Esophagus muscularis mucosa (tissue), 4 donors: ENCODE measurements at places on chromosomes 6 and 20.
A peak's percentile ranks its signal among the peaks of the same experiment; 100 is the strongest.

- H3K36me3 ChIP-seq = no peaks in the 10 kb centered on the region
- no peak overlapping the region for H3K27ac ChIP-seq
- peaks cover 9% of the 10 kb centered on the region for H3K4me1 ChIP-seq
- no peak overlapping the region for H3K4me3 ChIP-seq
- H3K27me3 ChIP-seq = no peaks in the 10 kb centered on the region
Observed at GRCh38 chr6:108739496-108740330, 108.5 kb upstream of the ARMC2 start.

DNA sequence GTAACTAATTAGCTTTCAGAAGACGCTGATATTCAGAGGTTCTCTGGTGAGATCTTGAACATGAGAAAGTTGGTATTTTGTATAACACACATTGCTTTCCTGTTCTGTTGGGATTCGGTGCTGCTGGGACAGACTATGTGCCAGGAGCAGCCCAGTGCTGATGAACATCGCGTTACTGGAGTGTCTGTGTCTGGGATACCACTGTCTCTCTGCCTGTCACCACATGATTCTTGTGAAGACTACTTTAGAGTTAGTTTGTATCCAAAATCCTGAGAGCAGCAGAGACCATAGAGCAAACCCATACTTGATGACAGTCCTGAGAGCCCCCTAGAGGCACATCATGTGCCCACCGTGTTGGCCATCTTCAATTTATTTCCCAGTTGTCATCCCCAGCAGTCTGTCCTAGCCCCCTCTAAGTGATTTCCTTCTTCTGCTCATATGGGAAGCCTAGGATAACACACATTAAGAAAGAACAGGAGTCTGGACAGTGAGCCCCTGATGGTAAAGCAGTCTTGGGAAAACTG, 41.8 kb upstream of the TINAG start:
- peaks cover 3% of the 10 kb centered on the region for H3K4me1 ChIP-seq
- H3K27ac ChIP-seq = no peak overlapping the region
- no peak overlapping the region for H3K4me3 ChIP-seq

DNA sequence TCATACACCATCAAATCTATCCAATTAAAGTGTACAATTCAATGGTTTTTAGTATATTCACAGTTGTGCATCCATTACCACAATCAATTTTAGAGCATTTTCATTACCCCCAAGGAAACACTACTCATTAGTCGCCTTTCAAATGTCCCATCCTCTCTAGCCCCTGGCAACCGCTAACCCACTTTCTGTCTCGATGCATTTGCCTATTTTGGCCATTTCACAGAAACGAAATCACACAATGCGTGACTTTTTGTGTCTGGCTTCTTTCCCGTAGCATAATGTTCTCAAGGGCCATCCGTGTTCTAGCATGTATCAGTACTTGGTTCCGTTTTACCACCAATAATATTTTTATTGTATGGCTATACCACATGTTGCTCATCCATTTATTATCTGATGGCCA, 51.7 kb downstream of the PPP1R3G start:
- H3K27me3 ChIP-seq = no peaks in the 10 kb centered on the region
- no peak for DNase-seq
- H3K27ac ChIP-seq = no peak overlapping the region
- H3K4me3 ChIP-seq = no peak overlapping the region
- no peaks in the 10 kb centered on the region for H3K36me3 ChIP-seq

DNA sequence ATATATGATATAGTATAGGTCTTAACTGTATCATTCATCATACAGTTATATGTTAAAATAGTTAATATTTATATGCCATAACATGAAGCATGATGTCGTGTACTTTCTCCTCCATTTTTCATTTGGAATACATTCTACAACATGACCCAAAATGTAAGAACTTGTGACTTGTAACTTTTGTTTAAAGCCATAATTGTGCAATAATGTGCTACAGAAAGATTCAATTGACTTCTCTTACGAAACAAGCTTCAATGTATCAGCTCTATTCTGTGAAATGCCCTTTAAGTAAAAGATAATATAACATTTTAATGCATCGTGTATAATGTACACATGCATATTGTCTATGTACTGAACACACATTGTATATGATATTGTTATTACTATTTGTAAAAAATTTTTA, 76.7 kb upstream of the FABP7 start:
- no peaks in the 10 kb centered on the region for H3K27me3 ChIP-seq
- no peak overlapping the region for H3K4me3 ChIP-seq
- H3K36me3 ChIP-seq = no peaks in the 10 kb centered on the region

DNA sequence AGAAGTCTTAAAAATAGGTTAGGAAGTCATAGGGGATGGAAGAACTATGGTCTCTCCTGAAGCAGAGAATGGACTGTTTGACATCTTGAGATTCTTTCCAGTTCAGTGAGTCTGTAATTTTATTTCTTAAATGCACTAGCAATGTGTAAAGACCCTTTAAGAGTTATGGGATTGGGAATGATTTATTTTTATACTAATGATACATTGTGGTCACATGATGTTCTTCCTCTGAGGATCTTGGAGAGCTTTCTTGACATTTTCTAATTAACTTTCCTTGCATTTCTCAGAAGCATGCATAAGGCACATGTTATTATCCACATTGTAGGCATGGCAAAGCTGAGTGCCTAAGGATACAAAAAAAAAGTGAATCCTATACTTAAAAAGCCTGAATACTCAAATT, 507.6 kb upstream of the NRSN1 start:
- H3K4me3 ChIP-seq = no peak overlapping the region
- DNase-seq = no peak
- H3K27me3 ChIP-seq = no peaks in the 10 kb centered on the region
- no peaks in the 10 kb centered on the region for H3K4me1 ChIP-seq
- no peaks in the 10 kb centered on the region for H3K36me3 ChIP-seq
- no peak overlapping the region for H3K27ac ChIP-seq

- H3K36me3 ChIP-seq = no peaks in the 10 kb centered on the region
- H3K27ac ChIP-seq = no peak overlapping the region
- H3K27me3 ChIP-seq = no peaks in the 10 kb centered on the region
- no peak overlapping the region for H3K4me3 ChIP-seq
- peak; percentile 7 for DNase-seq
- peaks cover 12% of the 10 kb centered on the region for H3K4me1 ChIP-seq
Observed at GRCh38 chr6:160789263-160790027, 87.4 kb downstream of the PLG start.

DNA sequence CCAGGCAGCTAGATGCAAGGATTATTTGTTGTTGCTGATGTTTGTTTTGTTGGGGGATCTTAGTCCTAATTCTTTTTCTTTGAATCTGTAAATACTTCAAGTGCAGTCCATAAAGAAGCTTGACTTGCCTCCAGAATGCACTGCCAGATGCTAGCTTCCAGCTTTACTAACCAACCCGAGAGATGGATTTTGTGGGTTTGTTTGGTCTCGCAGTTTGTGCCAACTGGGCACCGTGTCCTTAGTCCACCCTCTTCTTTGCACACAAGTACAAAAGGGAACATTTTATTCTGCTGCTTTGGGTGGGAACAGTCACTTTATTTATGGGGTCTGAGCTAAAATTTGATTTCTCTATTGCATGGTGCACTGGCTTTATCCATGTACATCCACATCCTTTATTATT, 212.0 kb downstream of the PLCB1 start:
- H3K36me3 ChIP-seq = no peaks in the 10 kb centered on the region
- no peak for DNase-seq
- H3K27me3 ChIP-seq = no peaks in the 10 kb centered on the region

DNA sequence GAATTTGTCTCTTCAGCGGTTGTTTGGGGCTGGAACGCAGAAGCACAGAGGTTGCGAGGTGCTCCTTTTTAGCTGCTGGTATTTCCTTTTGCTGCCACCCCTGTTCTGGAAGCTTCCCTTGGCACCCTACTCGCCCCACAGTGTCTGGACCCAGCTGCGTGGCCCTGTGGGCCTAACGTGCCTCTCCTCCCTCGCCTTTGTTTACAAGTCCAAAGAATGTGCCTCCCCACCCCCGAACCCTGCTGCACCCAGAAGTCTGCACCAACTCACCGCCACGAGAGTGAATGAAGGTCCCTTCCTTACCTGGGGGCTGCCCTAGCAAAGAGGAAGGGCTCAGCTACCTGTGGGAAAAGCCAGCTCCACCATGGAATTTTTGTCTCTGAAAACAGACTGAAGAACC, 139.7 kb upstream of the RPS6KA2 start:
- H3K27me3 ChIP-seq = no peaks in the 10 kb centered on the region
- DNase-seq = no peak
- H3K4me1 ChIP-seq = no peaks in the 10 kb centered on the region
- no peak overlapping the region for H3K27ac ChIP-seq
- no peak overlapping the region for H3K4me3 ChIP-seq

GRCh38 chr6:168841609-168842278, 400.8 kb downstream of the SMOC2 start:
- no peaks in the 10 kb centered on the region for H3K36me3 ChIP-seq
- H3K27ac ChIP-seq = no peak overlapping the region
- H3K4me3 ChIP-seq = no peak overlapping the region

DNA sequence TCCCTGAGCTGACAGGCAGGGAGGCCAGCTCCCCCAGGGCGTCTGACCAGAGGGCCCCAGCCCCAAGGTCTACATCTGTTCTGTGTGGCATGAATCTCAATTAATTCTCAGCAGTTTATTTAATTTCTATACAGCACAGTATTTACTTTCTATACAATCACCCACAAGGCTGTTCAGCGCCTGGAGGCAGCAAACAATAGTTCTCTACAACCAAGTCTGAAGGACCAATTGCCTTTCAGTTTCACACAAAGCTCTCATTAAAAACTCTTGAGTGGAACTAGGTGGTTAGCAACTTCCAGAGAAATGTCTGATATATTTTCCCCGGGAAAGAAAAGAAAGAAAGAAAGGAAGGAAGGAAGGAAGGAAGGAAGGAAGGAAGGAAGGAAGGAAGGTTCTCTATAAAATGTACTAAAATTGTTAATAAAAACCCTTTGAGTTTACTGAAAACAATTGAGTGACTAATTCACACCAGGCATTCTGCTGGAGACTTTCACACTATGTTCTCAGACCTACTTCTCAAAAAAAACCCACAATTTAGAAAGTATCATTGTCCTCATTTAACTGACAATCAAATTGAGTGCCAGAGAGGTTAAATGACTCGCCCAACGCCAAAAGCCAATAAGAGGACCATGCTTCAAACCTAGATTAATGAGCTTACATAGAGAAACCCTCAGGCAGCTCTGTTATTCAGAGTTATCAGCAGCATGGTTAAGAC, 62.5 kb downstream of the METTL24 start:
- H3K4me3 ChIP-seq = no peak overlapping the region
- H3K4me1 ChIP-seq = no peaks in the 10 kb centered on the region
- no peaks in the 10 kb centered on the region for H3K36me3 ChIP-seq
- no peak overlapping the region for H3K27ac ChIP-seq

- H3K36me3 ChIP-seq = no peaks in the 10 kb centered on the region
- H3K27ac ChIP-seq = no peak overlapping the region
- H3K27me3 ChIP-seq = no peaks in the 10 kb centered on the region
- H3K4me3 ChIP-seq = no peak overlapping the region
- DNase-seq = peak; percentile 34
Observed at GRCh38 chr20:53964067-53964466, 106.3 kb downstream of the BCAS1 start.

DNA sequence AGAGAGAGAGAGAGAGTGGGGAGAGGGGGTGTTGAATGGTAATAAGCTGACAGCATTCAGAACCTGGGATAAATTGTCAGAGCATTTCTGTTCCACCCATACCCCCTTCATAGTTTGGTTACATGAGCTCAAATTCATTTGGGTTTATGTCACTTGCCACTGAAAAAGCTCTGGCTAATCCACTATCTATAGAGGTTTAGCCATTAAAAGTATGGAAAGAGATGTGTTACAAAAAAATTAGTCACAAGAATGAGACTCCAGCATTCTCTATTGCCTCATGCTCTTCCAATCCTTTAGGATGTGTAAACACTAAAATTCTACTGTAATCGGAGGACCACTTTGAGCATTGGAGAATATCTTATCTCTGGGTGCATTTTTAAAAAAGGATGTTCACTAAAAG, 297.6 kb upstream of the TCF21 start:
- no peak overlapping the region for H3K27ac ChIP-seq
- DNase-seq = no peak
- H3K4me1 ChIP-seq = no peaks in the 10 kb centered on the region
- H3K27me3 ChIP-seq = no peaks in the 10 kb centered on the region
- no peak overlapping the region for H3K4me3 ChIP-seq

GRCh38 chr20:4369798-4370124, 351.9 kb upstream of the PRND start:
- no peak overlapping the region for H3K27ac ChIP-seq
- H3K4me3 ChIP-seq = no peak overlapping the region
- no peaks in the 10 kb centered on the region for H3K4me1 ChIP-seq
- no peaks in the 10 kb centered on the region for H3K36me3 ChIP-seq

GRCh38 chr20:24764027-24764793, 184.9 kb upstream of the CST7 start:
- DNase-seq = no peak
- H3K4me1 ChIP-seq = no peaks in the 10 kb centered on the region
- no peak overlapping the region for H3K4me3 ChIP-seq
- no peaks in the 10 kb centered on the region for H3K36me3 ChIP-seq

DNA sequence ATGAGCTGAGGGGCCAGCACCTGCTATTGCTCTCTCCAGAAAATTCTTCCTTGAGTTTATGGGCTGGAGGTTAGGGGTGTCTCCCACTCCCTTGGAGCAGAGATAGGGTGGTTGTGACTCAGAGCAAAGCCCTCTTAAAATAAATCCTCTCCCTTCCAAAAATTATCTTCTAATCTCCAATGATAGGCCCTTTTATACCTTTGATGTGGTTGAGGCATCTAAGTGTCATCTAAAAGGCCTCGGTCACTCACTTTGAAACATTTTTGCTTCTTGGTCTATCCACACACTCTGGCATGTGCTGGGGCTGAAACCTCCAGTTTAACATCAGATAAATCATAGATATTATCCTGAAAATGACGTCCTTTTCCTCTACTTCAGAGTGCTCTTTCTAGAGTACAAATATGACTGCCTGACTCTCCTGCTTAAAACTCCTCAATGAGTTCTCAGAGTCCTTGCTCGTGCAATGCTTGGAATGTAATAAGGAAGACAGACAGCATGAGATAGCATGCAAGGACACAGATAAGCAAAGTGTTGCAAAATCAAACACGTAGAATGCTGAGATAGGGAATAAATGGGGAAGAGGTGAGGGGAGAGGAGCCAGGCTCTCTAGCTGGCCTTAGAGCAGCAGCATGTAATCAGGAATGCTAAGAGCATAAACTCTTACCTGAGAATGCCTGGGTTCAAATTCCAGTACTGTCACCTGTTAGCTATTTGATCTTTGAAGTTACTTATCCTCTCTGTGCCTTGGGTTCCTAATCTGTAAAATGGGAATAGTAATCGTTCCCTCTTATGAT, 374.1 kb upstream of the CITED2 start:
- H3K4me1 ChIP-seq = no peaks in the 10 kb centered on the region
- no peak overlapping the region for H3K4me3 ChIP-seq
- no peak overlapping the region for H3K27ac ChIP-seq
- H3K36me3 ChIP-seq = no peaks in the 10 kb centered on the region
- no peak for DNase-seq

GRCh38 chr6:160160450-160160849, 38.8 kb downstream of the SLC22A1 start:
- H3K27me3 ChIP-seq = no peaks in the 10 kb centered on the region
- H3K4me1 ChIP-seq = no peaks in the 10 kb centered on the region
- no peak overlapping the region for H3K27ac ChIP-seq
